ENCODE measurements at places on chromosomes 3 and 15.

DNA sequence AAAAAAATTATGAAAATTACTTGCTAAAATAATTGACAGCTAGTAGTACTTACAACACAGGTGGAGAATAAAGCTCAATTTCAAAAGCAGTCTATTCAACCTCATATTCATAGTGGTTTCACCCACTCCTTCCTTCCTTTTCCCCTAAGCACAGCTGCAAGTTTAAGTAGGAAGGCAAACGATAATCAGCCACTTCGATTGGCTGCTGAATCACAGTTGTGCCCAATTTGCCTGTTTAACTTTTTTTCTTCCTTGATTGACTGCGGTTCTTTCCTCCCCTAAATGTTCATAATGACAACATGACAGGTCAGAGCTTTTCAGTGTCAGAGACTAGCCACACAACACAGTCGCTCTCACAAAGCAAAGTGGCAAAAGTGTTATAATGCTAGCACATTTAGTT is 468.0 kb upstream of the GBE1 start:
- DNase-seq: no peak

DNA sequence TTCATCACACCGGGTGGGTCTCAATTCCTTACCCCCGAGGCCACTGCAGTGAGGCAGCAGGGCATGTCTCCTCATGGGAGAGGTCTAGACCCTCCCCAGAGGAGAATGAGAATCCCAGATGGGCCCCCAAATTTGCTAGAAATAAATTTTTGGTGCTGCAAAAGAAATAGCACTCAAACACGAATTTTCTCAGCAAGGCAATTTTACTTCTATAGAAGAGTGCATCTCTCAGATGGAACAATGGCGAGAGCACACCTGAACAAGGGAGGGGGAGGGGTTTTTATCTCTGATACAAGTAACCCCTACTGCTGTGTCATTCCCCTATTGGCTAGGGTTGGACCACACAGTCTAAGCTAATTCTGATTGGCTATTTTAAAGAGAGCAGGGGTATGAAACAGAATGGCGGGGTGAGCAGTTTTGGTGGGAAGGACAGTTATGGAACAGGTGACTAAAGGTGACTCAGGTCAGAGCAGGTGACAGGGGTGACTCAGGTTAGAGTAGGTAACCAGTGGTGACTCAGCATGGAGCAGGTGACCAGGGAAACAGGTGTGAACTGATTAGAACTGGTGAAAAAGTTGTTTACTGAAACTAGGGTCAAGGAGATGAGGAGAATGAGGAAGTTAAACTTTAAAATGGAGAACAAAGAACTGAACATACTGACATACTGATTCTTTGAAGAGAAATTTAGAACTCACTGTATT is 93.0 kb upstream of the WNT7A start:
- DNase-seq: no peak

- DNase-seq: no peak
These were observed 29.8 kb upstream of the SLC25A36 start for GRCh38 chr3:140911822-140912221.

DNA sequence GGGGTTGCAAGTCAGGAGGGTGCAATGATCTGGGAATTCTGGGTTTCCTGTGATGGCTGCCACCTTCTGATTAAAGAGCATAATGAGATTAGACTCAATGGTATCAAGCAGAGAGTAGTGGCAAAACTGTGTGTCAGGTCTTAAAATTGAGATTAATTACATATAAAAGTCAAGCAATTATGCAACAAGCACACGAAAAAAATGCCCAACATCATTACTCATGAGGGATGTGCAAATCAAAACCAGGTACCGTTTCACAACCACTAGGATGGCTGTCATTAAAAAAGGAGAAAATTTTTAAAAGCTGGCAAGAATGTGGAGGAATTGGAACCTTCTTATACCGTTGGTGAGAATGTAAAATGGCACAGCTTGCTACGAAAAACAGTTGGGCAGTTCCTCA is 205.0 kb downstream of the OSBPL10 start:
- no peak for DNase-seq

- DNase-seq: no peak
These were observed 33.9 kb downstream of the DOCK3 start for GRCh38 chr3:50708620-50709019.

All from dermis blood vessel endothelial cell (primary cell).